ENCODE measurements at places on chromosomes 6 and 20.

DNA sequence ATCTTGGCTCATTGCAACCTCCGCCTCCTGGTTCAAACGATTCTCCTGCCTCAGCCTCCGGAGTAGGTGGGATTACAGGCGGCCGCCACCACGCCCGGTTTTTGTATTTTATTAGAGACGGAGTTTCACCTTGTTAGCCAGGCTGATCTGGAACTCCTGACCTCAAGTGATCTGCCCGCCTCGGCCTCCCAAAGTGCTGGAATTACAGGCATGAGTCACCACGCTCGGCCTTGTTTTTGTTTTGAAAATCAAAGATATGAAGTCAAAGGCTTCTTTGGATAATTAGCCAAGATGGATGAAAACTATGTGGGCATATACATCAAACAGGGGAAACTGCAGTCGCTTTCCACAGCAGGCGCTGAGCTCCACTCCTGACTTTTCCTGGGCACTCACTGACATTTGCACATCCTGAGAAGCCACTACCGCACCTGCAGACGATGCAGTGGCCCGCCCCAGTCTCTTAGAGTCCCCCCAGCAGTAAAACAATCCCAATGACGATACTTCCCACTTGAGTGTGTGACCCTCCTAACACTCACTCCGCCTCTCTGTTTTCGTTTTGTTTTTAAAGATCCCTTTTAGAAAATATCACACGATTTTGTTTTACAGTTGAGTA is 44.1 kb downstream of the GJA1 start:
- no peak for DNase-seq

DNA sequence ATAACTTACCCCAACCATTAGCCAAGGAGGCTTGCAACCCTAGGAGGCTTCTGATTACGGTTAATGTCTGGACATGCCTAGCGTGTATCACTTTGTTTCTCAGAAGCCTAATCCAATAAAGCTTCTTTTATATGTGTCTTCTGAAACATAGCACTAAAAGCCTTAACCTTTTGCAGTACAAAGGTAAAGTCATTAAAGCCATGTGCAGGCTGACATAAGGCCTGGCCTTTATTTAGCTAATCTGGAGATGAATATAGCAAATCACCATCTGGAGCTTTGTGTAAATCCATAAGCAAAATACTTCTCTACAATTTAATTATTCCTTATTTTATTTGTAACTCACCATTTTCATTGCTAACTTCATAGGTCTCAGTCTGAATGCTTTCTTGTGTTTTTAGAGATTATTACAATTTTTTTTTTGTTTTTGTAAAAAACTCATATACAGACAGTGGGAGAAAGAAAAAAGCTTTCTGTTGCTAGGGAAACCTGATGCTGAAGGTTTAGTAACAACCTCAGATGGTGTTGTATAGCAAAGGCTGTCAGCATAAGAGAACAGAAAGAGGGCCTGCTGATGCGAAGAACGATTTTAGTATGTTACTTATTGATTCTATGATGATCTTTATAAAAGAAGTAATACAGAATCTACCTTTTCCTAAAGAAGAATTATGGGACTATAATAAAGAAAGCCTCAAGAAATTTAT is at the start of gene EYS:
TSS of gene EYS (minus strand) at position 101 of the 701 bp plus-strand sequence. CDS start 211,816 bp downstream, outside the sequence.
- no peak for DNase-seq

- DNase-seq = no peak
These were observed 303.5 kb upstream of the RNF24 start for GRCh38 chr20:4318891-4319290.

- no peak for DNase-seq
These were observed 13.1 kb downstream of the TNFAIP3 start for GRCh38 chr6:137879885-137880745.

DNA sequence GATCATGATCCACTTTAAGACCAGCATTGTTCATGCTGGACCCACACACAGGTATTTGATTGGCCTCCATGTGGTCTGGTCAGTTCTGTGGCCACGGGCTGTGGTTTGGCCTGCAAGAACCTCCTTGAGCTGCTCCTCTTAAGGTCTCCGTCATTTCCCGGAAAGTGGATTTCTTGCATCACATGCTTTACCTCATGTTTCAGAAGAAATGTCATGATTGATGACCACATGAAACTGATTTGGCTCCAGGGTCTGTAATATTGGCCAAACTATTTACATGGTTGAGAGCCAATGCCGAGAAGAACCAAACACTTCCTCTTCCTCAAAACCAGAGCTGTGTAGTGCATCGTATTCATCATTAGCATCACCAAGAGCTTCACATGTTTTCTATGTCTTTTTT is 13.2 kb upstream of the RSPH3 start:
- peak; percentile 67 for DNase-seq

DNA sequence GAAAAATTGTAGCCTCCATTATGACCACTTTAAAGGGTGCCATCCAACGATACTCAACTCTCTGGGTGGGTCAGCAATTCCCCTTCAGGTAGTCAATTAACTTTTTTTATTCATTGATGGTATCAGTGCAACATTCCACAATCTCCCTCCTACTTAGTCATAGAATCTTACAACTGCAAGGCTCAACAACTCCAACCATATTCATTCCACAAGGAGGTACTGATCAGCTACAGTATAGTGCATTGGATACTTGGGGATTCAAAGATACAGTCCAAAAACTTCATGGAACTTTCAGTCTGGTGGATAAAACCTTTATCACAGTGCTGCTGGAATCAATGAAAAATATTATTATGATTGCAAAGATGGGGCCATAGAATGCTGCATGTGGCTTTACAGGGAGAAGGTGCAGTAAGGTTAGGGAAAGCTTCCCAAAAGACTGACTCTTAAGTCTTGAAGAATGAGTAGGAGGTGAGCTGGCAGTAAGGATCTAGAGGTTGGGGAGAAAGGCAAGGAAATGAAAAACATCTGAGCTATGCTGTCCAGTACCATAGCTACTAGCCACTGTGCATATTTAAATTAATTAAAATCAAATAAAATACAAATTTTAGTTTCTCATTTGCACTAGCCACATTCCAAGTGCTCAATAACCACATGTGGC is 314.7 kb upstream of the PRDM1 start:
- DNase-seq = peak; percentile 68

DNA sequence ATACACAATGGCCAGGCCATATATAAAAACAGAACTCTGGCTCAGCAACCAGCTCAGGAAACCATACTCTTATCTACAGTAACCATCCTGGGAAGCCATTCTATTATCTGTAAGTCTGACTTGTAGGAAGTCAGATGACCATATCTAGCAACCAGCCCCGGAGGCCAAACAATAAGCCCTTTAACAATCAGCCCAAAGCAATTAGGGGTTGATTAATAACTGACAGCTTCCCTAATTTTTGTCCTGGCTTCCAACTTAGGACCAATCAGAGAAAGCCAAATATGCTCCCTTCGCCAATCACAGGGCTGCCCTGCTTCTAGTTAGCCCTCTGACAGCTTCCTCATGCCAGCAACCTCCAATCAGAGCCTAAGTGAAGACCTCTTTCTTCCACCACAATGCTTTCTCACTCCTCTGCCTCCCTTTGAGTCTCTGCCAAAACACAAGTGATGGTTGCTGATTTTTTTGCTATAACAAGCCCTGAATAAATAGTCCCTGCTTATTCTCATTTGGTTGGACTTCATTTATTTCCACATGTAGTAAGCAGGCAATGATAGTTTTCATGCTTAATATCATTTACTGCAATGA is 37.8 kb upstream of the STXBP5 start:
- DNase-seq = peak; percentile 52

- DNase-seq = no peak
These were observed 155.1 kb upstream of the TNFAIP3 start for GRCh38 chr6:137711972-137712371.

GRCh38 chr20:44304383-44304782 is 6.6 kb downstream of the FITM2 start:
- no peak for DNase-seq

DNA sequence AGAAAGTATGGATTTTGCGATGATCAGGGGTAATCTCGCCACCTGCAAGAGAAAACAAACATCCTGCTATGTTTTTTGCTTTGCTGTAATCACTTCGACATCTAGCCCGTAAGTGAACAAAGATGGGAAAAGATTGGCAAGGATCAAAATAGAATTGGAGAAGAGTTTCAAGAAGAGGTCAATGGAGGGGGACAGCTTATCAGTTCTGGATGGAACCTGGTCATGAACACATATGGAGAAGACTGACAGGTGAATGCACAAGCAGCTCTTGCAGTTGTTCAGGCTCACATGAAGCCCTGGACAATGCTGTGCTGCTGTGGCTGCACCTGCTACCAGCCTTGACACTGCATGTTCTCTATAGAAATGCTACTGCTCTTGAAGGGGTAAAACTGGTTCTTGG is 222.1 kb downstream of the BCAS1 start:
- no peak for DNase-seq

GRCh38 chr6:169238766-169239165 is 14.9 kb downstream of the THBS2 start:
- no peak for DNase-seq

DNA sequence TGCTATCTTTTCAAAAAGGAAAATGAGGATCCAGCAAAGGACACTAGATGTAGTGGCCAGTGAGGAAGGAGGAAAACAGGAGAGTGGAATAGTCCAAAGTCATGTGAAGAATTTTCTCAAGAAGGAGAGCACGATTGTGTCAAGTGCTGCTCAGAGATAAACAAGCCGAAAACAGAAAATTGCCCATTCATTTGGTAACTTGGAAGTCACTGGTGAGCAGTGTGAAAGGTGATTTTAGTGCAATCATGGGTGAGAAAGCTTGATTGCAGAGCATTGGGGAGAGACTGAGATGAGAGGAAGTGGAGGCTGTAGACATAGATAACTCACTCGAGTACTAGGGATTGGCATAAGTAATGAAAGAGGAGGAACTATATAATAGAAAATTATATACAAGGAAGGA is 26.0 kb upstream of the PRDM1 start:
- DNase-seq = no peak

GRCh38 chr20:23658989-23659609 is 21.3 kb upstream of the CST3 start:
- DNase-seq = no peak

GRCh38 chr6:111462770-111463391 is 20.1 kb downstream of the REV3L start:
- peak; percentile 64 for DNase-seq

GRCh38 chr6:118080547-118080946 is 173.5 kb downstream of the SLC35F1 start:
- no peak for DNase-seq

DNA sequence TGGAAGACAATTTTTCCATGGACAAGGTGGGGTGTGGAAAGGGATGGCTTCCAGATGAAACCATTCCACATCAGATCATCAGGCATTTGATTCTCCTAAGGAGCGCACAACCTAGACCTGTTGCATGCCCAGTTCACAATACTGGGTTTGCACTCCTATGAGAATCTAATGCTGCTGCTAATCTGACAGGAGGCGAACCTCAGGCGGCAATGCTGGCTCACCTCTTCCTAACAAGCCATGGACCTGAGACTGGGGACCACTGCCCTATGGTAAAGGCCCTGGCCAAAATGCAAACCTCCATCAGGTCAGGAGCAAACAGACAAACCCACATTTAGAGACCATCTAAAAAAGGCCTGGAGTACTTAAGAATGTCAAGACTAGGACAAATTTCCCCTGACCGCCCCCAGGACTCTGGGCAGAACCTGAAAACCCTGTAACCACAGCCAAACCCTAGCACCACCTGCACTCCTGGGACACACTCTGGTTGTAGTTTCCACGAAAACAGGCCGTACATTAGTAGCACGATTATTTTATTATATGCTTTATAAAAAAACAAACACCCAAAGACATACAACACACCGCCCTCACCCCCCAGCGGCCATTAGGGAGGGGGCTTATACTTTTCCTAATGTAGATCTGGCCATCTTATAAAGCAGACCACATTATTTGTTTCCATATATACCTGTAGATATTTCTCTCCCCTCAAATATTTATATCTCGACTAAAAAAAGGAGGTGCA is 27.3 kb downstream of the SNX5 start:
- DNase-seq = no peak

DNA sequence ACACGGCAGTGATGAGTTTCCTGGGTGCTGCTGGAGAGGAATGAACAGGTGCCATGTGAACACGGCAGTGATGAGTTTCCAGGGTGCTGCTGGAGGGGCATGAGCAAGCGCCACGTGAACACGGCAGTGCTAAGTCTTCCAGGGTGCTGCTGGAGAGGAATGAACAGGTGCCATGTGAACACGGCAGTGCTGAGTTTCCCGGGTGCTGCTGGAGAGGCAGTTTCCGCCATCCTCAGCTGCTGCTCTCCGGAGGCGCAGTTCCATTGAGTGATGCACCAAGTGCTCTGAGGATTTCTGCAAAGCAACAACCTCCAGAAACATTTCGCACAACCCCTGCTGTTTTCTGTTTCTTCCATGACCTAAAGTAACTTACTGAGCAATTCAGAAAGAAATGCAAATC is 155.4 kb downstream of the SMOC2 start:
- no peak for DNase-seq

- no peak for DNase-seq
These were observed 521.7 kb downstream of the EPM2A start for GRCh38 chr6:145213614-145214013.

GRCh38 chr6:164455835-164456234 is 853.6 kb downstream of the C6orf118 start:
- no peak for DNase-seq

DNA sequence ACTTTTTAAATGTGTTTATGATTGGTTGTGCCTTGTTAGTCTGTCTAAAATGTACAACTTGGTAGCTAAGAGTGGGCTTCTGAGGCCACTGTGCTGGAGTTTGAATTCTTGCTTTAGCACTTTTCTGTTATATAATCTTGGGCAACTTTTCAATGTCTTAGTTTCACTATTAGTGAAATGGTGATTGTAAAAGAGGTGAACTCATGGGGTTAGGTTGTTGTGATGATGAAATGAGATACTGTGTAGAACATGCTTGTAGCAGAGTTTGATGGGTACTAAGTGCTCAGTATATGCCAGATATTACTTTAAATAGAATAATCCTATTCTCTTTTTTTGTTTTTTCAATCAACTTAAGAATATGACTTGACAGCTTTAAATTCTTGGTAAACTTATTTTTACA is 624.7 kb downstream of the CD109 start:
- DNase-seq = no peak

DNA sequence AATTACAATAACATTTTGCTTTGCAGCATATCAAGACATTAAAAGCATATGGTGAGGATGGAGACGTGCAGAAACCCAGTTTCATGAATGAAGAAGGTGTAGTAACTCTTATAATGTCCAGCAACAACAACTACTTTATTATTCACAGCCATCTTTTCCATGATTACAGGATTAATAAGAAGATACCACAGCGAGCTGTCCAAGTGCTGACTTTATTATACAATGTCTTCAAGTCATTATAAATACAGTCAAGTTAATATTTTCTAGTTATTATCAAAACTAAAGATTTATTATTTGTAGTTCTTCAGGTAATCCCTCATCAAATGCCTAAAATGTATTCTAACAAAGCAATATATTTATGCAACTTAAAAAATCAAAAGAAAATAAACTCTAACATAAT is 2.5 kb upstream of the KHDRBS2 start:
- DNase-seq = no peak

- no peak for DNase-seq
These were observed 87.8 kb downstream of the UTRN start for GRCh38 chr6:144372611-144373594.
